ENCODE measurements at places on chromosomes 6 and 20.

- no peak for DNase-seq
Observed at GRCh38 chr6:101259505-101259904, 134.0 kb upstream of the GRIK2 start.

DNA sequence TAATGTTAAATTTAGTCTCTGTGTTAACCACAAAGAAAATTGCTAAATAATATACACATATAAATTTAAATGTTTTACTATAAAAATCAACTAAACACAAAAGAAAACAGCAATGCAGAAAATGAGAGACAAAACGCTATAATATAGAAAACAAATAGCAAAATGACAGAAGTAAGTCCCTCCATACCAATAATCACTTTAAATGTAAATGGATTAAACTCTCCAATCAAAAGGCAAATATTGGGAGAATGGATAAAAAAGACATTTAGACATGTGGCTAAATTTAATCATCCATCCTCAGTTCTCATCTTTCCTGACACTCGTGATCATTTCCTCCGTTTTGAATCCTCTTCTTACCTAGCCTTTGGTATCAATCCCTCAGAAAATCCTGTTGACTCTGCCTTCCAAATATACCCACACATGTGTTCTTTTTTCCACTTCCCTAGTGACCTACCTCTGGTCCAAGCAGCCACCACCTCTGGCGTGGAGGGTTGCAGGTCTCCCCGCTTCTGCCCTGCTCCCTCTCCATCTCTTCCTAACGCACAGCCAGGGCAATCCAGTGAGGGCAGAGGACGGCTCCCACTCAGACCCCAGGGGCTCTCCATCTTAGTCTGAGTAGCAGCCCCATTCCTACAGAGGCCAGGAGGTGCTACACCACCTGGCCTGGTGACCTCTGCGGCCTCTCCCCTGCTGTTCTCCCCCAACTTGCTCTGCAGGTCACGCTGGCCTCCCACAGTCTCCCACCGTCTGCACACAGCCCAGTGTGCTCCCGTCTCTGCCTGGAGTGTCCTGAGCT lies 149.2 kb downstream of the RNASET2 start:
- DNase-seq, result no peak

DNA sequence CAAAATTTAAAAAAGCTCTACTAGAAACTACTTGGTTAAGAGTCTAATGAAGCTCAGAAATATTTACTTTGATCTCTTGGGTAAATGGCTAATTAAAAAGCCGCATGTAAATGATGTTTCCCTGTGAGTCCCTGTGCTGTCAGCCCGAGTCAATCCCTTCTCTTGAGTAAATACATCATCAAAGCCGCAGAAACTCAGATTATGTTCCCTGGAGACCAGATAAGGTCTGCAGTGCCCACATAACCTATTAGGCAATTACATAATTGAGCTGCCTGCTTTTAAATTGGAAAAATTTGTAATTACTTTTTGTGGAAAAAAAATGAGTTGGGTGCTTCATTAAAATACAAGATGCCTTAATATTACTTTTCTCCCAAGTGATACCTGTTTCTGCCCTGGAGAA lies 83.1 kb downstream of the KIZ start:
- DNase-seq, result no peak

DNA sequence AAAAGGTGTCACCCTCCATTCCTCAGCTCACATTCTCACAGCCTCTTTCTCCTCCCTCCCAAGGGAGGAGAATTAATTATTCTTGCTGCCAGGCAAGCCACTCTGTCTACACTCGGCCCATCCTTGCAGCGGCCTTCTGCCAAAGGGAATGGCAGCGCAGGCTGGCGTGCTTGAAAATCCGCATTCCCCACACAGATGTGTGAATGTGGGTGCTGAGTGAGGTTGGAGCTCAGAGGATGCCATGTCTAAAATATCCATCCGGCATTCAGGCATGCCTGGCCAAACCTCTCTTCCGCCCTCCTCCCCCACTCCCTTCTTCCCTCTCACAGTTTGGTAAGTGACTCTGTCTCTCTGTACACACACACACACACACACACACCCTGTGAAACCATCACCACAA lies 27.7 kb downstream of the PNPLA1 start:
- DNase-seq, result no peak

GRCh38 chr20:63234693-63235398 lies 859 bp upstream of the BIRC7 start:
- DNase-seq, result no peak
